ENCODE measurements at places on chromosomes 6 and 20. TPM values are rescaled to one million over a fixed set of nuclear protein-coding genes. Genes with fewer than 3 reads are reported as not detected.

PTGIS gene
- total RNA-seq: 23.7 TPM

CAGE1 gene
- total RNA-seq: not detected

FAM83B gene
- not detected for total RNA-seq

MAP7 gene
- 0.75 TPM for total RNA-seq

BPIFB4 gene
- not detected for total RNA-seq

DOK5 gene
- total RNA-seq: 0.27 TPM

NEURL2 gene
- total RNA-seq: 1.4 TPM

ACTL10 gene
- total RNA-seq: 2.9 TPM

OVOL2 gene
- total RNA-seq: not detected

DNAH8 gene
- total RNA-seq: 0.02 TPM

SIRPB1 gene
- total RNA-seq: 2.0 TPM

SYCP2L gene
- 0.36 TPM for total RNA-seq

OR12D2 gene
- total RNA-seq: not detected

TBX18 gene
- total RNA-seq: not detected

BEND6 gene
- not detected for total RNA-seq

ARMC2 gene
- total RNA-seq: 6.9 TPM

Data from T-helper 2 cell treated with Interferon-gamma antibody and Interleukin-4, amounts not matched to agents 100 ng/mL and 5 ng/mL, for 36 hours (primary cell).